Mammary epithelial cell (primary cell): ENCODE measurements at places on chromosomes 5 and 9.

DNA sequence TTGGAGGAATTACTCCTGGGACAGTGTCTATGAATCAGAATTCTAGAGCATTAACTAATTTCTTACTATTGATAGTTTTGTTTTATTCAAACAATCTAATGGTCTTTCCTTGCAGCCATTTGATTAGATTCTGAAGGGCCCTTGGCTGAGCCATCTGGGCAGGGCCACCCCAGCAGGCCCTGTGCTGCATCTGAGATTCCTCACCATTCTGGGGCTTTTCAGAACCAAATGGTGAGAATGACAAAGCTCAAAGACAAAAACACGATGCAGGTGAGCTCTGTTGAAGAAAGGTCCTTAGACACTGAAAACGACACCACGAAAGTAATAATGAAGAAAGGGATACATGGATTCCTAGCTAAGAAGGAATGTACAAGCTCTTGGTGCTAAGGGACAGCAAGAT lies 321.0 kb upstream of the IRX4 start:
- DNase-seq = no peak

- no peak for DNase-seq
Measured at GRCh38 chr5:94024620-94025019, 283.2 kb upstream of the POU5F2 start.

GRCh38 chr5:159564031-159564430 lies 233.7 kb upstream of the IL12B start:
- DNase-seq = no peak

GRCh38 chr9:114090798-114091197 lies 8.3 kb downstream of the KIF12 start:
- no peak for DNase-seq

GRCh38 chr9:134564431-134565170 lies 77.0 kb upstream of the COL5A1 start:
- DNase-seq = no peak
